Activated gamma-delta T cell treated with Interleukin-2 at 50 U/mL for 16 hours (primary cell): ENCODE measurements at places on chromosomes 4 and X.

- no peak for DNase-seq
These were observed 389.5 kb upstream of the GRID2 start for GRCh38 chr4:91914176-91914804.

DNA sequence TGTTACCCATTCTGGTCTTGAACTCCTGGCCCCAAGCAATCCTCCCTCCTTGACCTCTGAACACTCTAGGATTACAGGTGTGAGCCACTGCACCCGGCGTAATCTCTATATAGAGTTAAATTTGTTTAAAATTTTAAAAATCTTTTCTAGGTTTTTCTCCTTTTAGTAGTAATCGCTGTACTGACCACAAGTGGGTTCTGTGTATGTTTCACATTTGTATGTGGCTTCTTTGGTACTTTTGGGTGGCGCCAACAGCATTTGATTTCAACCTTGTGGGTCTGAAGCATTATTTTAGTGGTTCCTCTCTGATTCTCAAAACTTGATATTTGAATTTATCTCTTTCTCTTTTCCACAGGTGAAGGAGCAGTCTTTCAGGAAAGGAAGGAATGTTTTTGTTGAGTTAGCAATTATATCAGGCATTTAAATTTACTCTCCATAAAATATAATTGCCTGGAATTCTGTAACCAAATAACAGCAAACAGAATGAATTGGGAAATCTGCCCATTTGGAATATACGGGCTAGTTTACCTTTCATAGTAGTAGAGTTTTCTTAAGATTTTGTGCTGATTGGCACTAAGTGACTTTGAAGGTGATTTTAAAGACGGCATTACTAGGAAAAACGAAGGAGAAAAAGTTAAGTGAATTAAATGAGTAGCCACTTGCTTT, 29.5 kb downstream of the ARHGAP10 start:
- no peak for DNase-seq

DNA sequence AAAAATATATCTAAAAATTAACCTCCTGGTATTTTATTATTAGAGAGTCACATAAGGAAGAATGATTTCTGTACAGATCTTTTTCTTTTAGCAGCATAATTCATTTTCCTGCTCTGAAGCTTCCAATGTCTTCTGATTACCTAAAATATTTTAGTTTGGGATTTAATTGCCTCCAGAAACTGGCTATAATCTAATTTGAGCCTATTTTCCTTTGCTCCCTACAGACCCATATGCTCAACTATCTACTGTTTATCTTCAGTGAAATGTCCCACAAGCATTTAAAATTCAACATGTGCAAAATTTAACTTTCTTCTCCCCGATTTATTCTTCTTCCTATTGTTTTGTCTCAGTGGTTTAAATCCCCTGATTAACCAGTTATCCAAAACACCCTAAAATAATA, 29.1 kb downstream of the NPY2R start:
- no peak for DNase-seq

DNA sequence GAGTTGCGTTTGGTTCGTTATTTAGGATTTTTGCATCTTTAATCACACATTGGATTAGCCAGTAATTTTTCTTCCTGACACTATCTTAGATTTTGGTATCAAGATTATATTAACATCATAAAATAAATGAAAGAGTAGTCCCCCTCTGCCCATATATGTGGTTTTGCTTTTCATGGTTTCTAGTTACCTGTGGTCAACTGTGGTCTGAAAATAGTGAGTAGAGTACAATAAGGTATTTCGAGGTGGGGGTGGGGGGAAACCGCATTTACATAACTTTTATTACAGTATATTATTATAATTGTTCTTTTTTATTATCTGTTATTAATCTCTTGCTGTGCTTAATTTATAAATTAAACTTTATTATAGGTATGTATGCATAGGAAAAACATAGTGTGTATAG, 152.4 kb downstream of the STIM2 start:
- DNase-seq, result no peak

- no peak for DNase-seq
These were observed 54.1 kb upstream of the AP1S2 start for GRCh38 chrX:15908603-15909290.

DNA sequence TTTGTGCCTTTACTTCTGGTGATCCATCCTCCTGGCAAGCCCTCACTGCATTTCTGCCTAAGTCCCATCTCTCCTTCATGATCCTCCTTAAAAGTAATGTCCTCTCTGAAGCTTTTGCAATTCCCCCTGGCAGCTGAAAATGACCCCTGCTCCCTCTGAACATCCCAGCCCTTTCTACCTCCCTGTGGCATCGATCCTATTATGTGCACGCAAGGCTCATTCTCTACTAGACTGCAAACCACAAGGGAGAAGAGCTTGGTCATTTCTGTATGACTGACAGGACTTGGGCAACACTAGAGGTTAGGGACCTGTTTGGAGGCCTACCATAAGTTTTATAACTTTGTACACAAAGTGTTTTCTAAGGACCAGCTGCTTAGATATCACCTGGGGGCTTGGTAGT, 50.8 kb upstream of the RAP2C start:
- no peak for DNase-seq

GRCh38 chrX:108439961-108440696, 491 bp downstream of the COL4A5 start:
- DNase-seq, result no peak

- peak; percentile 8 for DNase-seq
These were observed 26.9 kb downstream of the AFF1 start for GRCh38 chr4:86961605-86962295.

DNA sequence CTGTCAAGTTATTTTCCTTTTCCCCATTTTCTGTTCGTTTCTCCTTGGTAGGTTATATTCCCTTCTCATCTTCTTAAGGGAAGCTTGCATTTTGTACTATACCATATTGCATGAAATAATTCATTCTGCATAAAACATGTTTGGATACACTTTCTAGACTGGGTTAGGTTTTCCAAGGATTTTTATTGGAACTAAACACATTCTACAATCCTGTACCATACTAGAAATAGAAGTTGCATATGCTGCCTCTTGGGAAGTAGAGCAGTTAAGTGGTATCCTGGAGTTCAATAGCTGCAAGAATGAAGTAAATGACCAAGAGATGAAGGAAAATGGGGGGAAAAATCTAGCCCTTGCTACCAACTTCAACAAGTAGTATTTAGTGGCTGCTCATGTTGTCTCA, 393.7 kb upstream of the SLIT2 start:
- no peak for DNase-seq

DNA sequence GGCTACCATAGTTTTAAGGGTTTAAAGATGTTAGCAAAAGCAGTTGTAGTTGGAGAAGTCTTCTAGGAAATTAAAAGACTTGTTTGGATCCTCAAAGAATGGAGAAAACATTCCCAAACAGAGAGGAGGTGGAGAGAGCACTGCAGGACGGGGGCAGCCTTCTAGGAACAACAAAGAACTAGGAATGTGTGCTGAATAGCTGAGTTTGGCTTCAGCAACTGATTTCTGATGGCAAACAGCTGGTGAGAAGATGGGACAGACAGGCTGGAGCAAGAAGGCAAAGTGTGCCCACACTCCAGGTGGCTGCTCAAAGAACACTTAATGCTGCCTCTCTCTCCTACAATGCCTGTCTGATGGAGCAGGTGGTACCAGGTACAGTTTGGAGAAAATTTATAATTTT, 1331.1 kb downstream of the ADGRL3 start:
- no peak for DNase-seq

DNA sequence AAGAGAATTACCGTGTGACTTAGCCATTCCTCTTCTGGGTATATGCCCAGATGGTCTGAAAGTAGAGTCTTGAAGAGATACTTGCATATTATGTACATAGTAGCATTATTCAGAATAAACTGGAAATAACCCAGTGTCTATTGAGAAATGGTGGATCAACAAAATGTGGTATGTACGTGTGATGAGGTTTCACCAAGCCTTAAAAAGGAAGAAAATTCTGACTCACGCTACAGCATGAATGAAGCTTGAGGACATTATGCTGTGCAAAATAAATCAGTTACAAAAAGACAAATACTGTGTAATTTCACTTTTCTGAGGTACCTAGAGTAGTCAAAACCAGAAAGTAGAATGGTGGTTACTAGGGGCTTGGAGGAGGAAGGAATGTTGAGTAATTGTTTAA, 37.3 kb downstream of the GBA3 start:
- DNase-seq, result no peak

DNA sequence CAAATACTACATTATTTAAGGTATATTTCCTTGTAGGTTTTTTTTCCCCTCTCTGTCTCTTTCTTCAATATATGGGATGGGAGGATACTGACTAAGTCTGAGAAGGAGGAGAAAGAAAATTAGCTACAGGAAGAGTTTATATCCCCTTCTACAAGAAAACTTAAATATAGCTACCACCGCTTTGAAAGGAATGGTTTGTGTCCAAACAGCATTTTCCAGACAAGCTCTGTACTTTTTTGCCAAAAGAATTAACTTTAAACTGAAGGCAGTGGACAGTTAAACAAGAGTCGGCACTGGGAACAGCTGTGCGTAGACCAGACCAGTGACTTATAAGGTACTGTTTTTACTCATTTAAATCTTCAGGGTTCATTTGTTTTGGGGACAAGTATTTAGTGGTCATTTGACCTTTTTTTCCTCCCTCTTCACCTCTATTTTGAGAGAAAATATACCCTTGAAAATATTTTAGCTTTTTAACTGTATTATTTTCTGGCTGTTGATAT, 303.7 kb downstream of the ARHGAP24 start:
- DNase-seq, result no peak
